ENCODE measurements at places on chromosomes 2 and 18.

DNA sequence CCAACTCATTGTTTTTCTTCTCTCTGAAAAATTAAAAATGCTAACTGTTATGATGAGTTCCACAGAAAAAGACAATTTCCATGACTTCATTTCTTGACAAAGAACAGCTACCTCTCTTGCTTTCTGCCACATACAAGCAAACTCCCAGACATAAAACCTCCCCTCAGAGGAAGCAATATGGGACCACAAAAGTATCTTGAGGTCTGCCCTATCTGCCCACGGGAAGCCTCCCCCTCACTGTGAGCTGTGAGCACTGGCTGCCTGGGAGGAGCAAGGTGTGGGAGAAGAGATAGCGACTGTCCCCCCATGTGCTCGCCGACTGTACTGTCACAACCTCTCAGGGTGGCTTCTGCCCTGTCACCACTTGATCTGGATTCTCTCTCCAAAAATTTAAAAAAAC lies 69.7 kb upstream of the NRP2 start:
- DNase-seq: no peak

DNA sequence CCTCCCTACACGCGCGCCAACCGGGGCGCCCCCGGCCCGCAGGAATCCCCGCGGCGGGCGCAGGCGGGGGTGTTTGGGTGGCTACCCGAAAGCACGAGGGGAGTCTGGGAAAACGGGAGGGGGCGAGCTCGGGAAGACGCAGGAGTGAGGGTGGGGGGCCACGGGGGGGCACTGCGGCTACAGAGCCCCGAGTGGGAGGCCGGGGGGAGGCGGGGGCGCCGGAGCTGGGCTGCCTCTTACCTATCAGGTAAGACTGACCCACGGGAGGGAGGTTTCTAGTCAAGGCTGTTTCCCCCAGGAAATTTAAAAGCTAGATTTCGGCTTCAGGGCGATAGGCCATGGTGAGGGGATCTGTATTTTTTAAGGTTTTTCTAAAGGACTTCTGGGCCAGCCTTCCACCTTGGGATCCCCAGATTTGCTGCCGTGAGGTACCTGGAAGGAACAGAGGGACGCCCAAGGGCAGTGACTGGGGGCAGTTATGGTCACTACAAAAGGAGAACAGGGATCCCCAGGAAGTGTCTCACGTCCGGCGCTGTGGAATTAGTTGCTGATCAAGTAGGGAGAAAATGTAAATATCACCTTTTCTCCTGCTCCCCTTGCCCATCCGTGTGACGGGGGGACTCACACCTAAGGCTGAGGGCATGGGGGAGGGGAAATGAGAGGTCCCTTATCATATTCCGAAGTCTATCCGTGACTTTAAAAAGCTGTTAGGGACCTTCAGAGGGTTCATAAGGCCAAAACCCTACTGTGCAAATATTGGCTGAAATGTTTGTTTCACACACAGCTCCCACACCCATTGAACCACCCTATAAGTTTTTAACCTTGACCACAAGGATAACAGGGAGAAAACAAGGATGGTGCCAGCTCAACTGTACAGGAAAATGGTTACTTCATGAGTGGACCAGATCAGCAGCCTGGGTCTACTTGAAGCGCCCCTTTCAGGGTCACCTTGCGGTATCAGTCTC lies 638 bp upstream of the IRS1 start:
- DNase-seq: no peak

- no peak for DNase-seq
These were observed 29.8 kb upstream of the SCN1A start for GRCh38 chr2:166157578-166157977.

- DNase-seq: no peak
These were observed 120.8 kb downstream of the FMNL2 start for GRCh38 chr2:152455738-152456137.

- no peak for DNase-seq
These were observed 110.2 kb upstream of the UNC80 start for GRCh38 chr2:209661286-209661894.

DNA sequence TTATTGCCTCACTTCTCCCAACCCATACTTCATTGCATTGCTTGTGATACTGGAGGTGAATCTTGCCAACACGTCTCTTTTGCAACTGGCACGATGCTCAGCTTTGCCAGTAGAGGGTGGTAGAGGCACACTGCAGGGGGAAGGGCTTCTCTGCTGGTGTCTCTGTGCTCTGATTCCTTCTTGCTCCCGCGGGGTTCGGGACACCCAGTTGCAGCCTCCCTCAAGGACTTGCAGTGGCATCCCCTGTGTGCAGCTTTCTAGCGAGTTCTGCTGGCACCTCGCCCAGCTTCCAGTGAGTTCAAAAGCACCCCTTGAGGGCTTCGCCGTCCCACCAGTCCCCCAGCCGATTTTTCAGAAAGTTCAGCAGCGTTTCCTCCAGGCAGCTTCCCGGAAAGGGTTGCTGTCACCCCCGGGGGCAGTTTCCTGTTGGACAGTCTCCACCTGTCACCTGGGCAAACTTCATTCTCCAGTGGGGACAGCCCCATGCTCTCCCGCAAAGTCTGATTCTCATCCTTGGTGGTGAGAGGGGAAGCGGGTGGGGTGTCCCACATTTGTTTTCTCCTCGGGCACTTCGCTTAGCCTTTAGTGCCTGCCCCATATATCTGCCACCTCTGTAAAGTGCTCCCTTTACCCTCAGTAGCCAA lies 35.4 kb upstream of the EN1 start:
- DNase-seq: peak; percentile 79

DNA sequence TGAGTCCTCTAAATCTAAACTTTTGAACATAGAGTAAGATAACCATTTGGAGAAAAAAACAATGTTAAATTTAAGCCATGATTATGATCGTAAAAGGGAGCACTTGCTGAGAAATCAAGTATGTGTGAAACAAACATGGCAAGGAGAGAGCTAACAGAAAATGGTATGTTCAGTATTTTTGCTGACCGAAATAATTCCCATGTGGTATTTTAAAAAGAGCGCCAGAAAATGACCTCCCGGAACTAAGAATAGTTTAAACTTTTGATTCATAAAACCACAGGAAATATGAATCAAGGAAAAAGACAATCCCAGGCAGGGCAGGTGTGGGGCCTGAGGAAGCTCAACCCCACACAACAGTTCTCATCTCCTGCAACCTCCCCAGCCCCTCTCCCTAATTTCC lies 74.2 kb downstream of the DOCK10 start:
- no peak for DNase-seq

DNA sequence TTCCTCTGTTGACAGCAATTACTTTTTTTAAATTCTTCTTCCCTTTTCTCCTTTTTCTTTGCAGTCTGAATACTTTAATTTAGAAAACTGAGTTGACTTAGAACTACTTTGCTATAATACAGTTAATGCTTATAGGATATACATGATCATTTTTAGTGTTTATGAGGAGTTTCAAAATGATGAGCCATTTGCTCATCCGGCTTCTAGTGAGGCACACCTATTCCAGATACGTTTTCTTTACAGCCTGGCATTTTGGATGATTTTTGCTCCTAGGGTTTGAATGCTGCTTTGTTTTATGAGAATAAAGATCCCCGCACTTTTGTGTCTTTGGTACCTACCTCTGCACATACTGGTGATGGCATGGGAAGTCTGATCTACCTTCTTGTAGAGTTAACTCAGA lies 52.8 kb downstream of the EIF5B start:
- DNase-seq: no peak

- DNase-seq: no peak
These were observed 540.4 kb upstream of the ZNF804A start for GRCh38 chr2:184057910-184058309.

DNA sequence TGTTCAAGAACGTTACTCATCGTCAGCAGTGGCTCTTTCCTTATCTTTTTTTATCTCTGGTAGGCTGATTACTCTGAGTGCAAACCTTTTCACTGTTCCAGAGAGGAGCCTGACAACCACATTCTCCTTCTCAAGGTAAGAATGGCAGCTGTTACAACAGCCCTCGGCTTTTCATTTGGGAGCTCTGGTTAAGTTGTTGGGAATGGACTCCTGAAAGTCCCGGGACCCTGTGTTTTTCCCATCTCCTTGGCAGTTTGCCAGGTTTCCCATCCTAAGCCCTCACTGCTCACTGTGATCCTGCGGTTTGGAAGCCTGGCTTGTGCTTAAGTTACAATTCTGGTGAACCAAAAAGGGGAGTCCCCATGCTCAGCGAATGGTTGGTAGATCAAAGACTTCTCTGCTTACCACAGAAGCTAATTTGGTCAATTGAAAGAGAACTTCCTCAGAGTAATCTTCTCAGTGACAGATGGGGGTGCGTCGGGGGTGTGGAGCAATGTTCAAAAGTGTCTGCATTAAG lies 122.3 kb downstream of the LYPD6B start:
- DNase-seq: no peak

GRCh38 chr2:25309402-25309801 lies 32.3 kb downstream of the DNMT3A start:
- peak; percentile 66 for DNase-seq

- no peak for DNase-seq
These were observed 206.4 kb upstream of the ARL4C start for GRCh38 chr2:234703258-234703657.

GRCh38 chr2:190670182-190670946 lies 21.5 kb downstream of the NAB1 start:
- no peak for DNase-seq

DNA sequence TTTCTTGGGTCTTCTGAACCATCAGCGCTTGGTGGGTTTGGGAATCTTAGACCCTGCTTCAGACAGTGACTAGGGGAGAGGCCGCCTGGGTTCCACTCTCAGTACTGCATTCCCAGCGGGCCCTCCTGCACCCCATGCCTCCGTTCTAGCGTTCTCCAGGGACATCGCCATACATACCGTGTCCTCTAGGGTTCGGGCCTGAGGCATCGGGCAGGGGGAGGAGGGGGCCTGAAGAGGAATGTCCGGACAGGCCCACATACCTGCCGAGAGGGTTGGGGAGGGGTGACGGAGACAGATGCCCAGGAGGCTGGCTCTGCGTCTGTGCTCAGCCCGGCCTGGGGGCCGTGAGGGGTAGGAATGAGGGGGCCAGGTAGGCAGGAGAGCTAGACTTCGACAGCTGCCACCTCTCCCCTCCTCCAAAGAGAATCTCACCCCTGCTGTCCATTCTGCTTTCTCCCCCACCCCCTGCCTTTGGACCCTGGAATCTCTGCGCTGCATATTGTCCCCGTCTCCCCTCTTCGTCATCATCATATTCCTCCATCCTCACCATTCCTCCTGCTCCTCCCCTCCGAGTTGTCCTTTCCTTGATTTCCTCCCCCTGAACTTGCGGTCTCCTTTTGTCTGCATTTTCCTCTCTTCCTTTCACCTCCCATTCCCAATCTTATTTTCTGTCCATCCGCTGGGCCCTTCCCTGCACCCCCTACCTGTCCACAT lies 7.8 kb upstream of the WNT10A start:
- no peak for DNase-seq

GRCh38 chr2:217854684-217855420 lies 147.9 kb downstream of the TNS1 start:
- no peak for DNase-seq

- DNase-seq: no peak
These were observed 364.5 kb downstream of the IRS1 start for GRCh38 chr2:226435146-226435545.

GRCh38 chr2:237483018-237483731 lies 3.9 kb upstream of the MLPH start:
- DNase-seq: no peak

GRCh38 chr2:20023688-20024087 lies 11.2 kb upstream of the MATN3 start:
- no peak for DNase-seq

GRCh38 chr18:73741946-73742345 lies 405.7 kb downstream of the FBXO15 start:
- no peak for DNase-seq

DNA sequence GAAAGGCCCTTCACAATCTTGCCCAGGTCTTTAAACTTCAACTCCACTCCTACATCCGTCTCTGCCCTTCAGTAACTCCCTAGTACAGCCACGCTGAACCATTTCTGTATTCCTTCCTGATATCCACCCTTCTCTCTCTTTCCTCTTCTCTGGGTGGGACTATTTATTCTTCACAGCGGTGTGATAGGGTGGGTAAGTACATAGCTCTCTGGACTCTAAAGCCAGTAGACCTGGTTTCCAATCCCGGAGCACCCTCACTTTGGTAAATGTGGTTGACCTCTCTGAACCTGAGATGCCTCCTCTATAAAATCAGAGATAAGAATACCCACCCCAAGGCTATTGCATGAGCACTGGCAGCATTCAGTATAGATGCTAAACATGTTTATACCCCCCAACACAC lies 86.7 kb downstream of the ATL2 start:
- DNase-seq: no peak

DNA sequence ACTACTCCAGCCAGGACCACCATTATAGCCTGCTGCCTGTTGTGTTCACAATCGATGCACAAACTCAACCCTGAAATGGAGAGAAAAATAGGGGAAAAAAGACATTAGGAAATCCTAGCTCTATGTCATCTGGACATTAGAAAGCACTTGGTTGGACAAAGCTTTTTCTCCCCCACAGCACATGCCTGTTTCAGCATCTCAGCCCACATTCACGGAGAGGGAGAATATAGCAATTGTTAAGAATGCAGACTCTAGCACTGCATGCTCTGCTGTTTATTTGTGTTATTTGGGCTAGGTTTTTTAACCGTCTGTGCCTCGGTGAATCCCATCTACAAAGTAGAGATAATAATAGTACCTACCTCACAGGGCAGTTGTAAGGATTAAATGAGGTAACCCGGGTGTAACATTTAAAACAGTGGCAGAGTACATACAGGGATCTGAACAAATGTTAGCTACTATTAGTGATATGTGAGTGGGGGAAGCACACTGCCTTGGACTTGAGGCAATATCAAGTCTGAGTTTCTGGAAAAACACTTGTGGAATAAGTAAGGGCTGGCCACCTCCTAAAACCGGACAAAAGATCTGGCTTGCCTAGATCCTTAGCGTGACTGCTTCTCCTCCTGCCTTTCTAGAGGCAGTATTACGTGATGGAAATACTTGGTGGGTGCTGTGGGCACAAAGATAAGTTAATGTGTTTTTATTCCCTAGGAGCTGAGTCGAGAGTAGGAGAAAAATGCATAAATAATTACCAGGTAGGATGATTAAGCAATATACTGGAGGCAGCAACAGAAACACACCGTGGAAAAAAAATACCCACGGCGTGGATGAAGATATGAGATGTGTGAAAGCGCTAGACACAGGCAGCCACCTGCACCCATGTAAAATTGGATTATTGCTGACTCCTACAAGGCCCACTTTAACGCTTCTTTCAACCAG lies 1.0 kb upstream of the PPP1CB start:
- peak; percentile 24 for DNase-seq

DNA sequence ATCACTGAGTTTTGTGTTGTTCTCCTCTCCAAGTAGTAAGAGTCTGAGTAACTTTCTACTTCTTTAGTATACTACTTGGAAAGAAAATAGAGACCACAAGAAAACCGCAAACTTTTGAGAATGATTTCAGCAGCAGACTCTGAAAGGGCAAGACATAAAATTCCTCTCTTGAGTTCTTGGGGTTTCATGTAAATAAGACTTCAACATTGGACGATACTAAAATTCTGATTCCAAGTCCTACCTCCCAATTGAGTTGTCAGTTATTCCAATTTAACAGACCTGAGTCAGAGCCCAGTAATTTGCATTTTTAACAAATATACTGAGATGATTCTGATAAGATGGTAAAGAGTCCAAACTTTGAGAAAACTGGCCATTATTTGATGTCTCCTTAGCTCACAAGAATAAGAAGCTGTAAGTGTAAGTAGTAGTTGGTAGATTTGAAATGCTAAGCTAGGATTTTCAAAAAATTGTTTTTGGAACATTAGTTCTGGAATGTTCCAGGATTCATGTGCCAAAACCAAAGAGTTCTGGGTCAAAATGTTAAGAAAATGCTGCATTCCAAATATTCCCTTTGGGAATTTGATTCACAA lies 261.6 kb upstream of the SPOPL start:
- no peak for DNase-seq

- DNase-seq: no peak
These were observed 256.7 kb downstream of the DCDC2C start for GRCh38 chr2:3960106-3960505.

Data from D341Med (cell line).